AG10803 (cell line): ENCODE measurements at places on chromosomes 3 and 15.
A peak's percentile ranks its signal among the peaks of the same experiment; 100 is the strongest.

DNA sequence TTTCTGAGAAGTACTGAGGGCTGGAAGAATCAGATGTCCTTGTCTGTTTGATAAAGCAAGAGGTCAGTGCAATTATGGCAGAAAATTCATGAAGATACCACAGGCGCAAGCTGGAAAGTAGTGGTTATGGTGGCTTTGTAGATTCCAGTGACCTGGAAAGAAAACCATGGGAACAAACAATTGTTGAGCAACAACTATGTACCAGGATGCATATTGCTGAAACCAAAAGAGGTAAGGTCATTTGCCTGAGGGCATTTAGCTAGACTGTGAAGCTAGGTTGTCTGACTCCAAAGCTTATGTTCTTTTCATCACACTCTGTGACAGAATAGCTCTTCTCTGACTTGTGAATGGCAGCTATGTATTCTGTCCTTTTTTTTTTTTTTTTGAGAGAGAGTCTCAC is 74.0 kb downstream of the B3GALNT1 start:
- DNase-seq: no peak

DNA sequence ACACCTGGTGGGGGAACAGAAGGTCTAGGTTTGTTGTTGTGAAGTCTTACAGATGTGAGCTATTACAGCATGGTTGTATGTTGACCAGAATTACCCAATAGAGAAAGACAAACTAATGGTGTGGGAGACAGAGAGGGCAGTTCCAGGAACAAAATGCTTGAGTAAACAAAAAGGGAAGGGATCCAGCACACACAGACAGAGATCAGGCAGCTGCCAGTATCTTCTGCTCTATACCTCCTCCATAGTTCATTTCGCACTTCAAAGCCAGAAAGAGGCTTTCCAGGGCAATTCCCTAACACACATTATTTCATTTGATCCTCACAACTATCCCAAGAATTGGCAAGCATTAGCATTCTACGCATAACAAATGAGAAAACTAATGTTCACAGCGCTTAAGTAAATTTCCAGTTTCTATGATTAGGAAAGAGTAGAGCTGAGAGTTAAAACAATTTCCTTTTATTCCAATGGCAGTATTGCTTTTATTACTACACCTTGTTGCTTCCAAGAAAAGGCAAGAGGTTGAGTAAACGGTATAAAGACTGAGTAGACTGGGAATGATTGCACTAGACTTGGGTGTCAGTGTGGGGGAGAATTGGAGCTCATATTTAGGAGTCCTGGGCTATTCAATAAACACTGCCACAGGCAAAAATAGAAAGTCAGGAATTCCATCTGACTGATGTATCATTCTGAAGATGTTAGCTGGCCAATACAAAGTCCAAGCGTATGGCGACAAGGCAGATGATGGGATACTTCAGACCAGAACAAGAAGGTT is 39.7 kb upstream of the ZNF280D start:
- peak; percentile 79 for DNase-seq

GRCh38 chr15:63035977-63036376 is 6.6 kb upstream of the TPM1 start:
- DNase-seq: no peak

GRCh38 chr15:32829436-32829835 is 111.6 kb downstream of the GREM1 start:
- no peak for DNase-seq

- DNase-seq: no peak
These were observed 574 bp downstream of the DUOXA1 start for GRCh38 chr15:45128971-45129639.

- DNase-seq: peak; percentile 61
These were observed 33.4 kb upstream of the ZNF609 start for GRCh38 chr15:64426845-64427465.

GRCh38 chr3:70298385-70298784 is 14.1 kb downstream of the MDFIC2 start:
- DNase-seq: no peak

- DNase-seq: no peak
These were observed 410.3 kb downstream of the AGBL1 start for GRCh38 chr15:86489981-86490380.

DNA sequence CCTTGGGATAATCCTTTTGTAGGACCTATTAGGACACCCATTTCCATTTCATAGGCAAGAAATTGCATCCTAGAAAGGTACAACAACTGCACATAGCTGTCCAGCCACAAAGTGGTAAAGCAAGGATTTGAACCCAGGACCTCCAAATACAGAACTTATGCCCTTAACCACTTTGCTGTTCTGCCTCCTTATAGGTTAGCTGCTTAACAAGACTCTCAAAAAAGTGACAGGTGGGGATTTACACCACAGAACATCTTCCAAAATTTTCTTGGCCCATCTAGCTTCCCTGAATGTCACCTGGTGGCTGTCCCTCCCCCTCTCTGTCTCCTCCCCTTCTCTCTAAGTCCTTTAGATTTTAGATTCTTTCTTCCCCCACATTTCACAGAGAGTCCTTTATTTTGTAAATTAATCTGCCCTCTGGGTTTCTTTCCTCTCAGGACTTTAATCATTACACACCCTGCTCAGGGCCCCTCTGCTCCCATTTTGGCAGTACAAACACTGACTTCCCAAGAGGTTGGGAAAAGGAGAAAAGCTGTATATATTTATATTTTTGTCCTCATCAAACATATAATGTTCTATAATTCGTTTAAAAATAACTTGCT is 120.6 kb downstream of the CPNE4 start:
- DNase-seq: no peak
